ENCODE measurements at places on chromosomes 2 and 18.

DNA sequence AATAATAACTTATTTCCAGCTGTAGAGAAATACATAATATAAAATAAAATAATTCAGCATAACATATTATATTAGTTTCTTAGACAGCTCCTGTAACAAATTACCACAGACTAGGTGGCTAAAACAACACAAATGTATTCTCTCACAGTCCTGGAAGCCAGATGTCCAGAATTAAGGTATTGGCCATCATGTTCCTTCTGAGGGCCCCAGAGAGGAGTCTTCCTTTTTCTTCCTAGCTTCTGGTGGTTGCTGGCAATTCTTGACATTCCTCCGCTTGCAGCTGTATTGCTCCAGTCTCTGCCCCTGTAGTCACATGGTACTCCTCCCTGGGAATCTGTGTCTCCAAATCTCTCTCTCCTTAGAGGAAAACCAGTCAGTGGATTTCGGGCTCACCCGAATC is 146.8 kb downstream of the RBM43 start:
- DNase-seq, result no peak

GRCh38 chr18:3383381-3383915 is 66.5 kb upstream of the TGIF1 start:
- DNase-seq, result no peak

DNA sequence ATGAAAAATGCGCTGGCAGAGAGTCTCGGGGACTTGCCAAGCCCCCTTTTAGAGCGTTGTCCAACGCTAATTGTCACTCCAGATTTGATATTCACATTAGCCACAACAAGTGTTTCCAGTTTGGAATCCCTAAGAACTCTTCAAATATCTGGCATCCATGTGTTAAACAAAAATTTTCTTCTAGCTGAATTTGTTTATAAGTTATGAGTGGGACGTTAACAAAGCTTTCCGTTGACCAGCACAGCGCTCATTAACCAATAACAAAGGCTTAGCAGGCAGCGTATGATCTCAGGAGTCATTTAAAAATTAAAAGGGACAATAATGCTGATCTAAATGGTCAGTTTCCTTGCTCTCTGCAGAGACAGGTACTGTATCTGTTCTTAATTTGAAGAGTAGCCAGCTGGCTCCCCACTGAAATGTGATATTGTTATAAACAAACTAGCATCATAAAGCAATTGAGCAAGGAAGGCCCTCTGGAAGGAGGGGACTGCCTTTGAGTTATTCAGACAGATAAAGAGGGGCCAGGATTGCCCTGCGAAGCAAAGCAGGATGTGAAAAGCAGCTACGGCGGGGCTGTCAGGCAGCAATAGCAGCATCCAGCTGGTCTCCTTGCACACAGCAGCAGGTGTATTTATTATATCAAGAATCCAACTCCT is 337.2 kb upstream of the SALL3 start:
- no peak for DNase-seq

- no peak for DNase-seq
Observed at GRCh38 chr2:12513339-12513738, 203.4 kb upstream of the TRIB2 start.

DNA sequence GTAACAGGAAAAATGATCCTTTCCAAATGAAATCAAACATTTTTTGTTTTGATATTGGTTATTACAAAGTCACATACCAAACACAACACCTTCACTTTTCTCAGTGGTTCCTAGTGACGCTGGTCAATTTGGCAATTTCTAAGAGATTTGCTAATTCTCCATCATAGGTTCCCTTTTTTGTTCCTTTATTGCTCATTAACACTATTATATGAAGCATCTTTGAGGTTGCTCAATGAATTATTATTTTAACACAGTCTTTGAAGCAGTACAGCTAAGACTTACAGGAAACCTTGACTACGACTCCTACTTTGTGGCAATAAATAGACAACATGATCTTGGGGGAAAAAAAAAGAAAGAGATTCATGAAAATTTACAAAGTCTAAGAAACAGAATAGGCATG is 152.2 kb upstream of the VRK2 start:
- DNase-seq, result no peak

DNA sequence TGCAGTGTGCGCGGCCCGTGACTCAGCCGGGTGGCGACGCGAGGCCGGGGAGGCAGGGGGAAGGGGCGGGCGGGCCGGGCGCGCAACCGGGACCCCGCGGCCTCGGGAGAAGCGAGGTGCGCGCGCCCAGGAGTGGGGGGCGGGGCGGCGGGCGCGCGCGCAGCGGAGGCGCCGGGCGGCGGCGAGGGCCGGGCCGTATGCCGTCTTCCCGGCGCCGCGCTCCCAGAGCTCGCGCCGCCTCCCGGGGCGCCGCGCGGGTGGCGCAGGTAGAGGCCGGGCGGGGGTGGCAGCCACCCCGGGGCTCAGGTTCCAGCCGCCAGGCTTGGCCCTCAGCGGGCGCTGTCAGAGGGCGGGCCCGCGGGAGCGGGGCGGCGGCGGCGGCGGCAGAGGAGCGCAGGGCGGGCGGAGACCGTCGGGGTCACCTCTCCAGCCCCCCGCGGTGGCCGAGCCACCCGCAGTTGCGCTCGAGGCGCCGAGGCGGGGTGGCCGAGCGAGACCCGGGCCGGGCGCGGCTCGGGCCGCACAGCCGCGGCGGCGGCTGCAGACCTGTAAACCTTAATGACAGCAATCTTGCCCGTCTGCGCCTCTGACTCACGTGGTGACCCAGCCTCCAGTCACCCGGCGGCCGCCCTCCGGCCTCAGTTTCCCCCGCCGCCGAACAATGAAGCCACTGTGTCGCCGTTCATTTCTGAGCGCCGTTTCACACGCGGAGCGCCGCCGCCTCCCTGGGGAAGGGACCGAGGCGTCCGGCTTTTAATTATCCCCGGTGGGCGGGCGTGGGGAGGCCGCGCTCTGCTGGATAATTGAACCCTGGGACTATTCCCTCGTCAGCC is 25.3 kb upstream of the SMAD7 start:
- DNase-seq, result peak; percentile 39

GRCh38 chr2:20425371-20425881 is 21.4 kb upstream of the RHOB start:
- no peak for DNase-seq

- DNase-seq, result no peak
Observed at GRCh38 chr2:71834796-71835195, 312.9 kb downstream of the CYP26B1 start.
